ENCODE measurements at places on chromosomes 1 and 21. TPM values are rescaled to one million over a fixed set of nuclear protein-coding genes. Genes with fewer than 3 reads are reported as not detected.

RGS8 gene
- not detected for total RNA-seq

SZT2 gene
- total RNA-seq = 47.8 TPM

LHX8 gene
- not detected for total RNA-seq

ADSS2 gene
- total RNA-seq = 33.9 TPM

FCGR3A gene
- 10.7 TPM for total RNA-seq

FCRLA gene
- total RNA-seq = 0.99 TPM
